A549 treated with GW870086 at 1 μM for 4 hours (cell line): ENCODE measurements at places on chromosomes 7 and 10. TPM values are rescaled to one million over a fixed set of nuclear protein-coding genes. Genes with fewer than 3 reads are reported as not detected.

The SPDYE1 gene
- not detected in 5 replicates for total RNA-seq

The ZMIZ1 gene
- total RNA-seq, result 39.2 to 55.0 TPM (median 50.5 TPM) in 5 replicates

The C10orf71 gene
- total RNA-seq, result not detected in 5 replicates

The SMO gene
- 11.5 to 16.2 TPM (median 13.6 TPM) in 5 replicates for total RNA-seq

The TMEM176B gene
- total RNA-seq, result 0.11 TPM in 1 of 5 replicates, not detected in the others

The NCAPG2 gene
- total RNA-seq, result 30.9 to 41.6 TPM (median 37.8 TPM) in 5 replicates

The NANOS1 gene
- 2.4 to 4.0 TPM (median 3.5 TPM) in 5 replicates for total RNA-seq

The SPDYE6 gene
- not detected in 5 replicates for total RNA-seq

The RBP4 gene
- total RNA-seq, result 8.0 to 11.5 TPM (median 9.6 TPM) in 5 replicates

The OR2A12 gene
- total RNA-seq, result not detected in 5 replicates

The EXOSC1 gene
- total RNA-seq, result 54.2 to 61.9 TPM (median 54.7 TPM) in 5 replicates
